ENCODE measurements at places on chromosomes 16 and 17.
A peak's percentile ranks its signal among the peaks of the same experiment; 100 is the strongest.

GRCh38 chr16:31286421-31287032 is 26.8 kb downstream of the ITGAM start:
- no peak for DNase-seq

DNA sequence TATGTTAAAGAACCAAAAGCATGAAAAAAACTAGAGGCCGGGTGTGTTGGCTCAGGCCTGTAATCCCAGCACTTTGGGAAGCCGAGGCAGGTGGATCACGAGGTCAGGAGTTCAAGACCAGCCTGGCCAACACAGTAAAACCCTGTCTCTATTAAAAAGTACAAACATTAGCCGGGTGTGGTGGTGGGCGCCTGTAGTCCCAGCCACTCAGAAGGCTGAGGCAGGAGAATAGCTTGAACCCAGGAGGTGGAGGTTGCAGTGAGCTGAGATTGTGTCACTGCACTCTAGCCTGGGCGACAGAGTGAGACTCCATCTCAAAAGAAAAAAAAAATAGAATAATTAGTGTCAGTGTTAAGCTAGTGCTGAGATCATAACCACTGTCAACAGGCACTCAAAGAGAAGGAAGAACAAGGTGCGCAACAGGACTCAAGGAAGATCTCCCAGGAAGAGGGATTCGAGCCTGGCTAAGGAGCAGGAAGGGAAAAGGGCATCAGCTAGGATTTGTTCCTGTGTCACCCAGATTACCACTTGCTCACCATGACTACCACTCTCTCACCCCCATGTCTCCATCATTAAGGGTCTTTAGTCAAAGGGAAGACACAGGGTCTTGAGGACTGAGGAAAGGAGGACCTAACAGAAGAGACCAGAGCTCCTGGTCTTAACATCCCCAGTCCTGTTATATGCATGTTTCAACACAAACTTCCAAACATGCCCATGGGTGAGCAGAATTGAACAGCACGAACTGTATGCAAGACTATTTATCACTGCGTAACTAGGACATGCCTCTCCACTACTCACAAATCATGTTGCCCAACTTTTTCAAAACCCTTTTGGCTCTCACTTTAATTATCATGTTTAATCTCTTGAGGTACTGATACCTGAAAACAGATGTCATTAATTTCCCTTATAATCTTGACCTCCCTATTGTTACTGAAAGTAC is 88.3 kb upstream of the PLEKHM1 start:
- DNase-seq = no peak

- peak; percentile 48 for DNase-seq
Measured at GRCh38 chr17:34199932-34200534, 55.1 kb upstream of the CCL2 start.

GRCh38 chr17:4003501-4004421 is 39.5 kb upstream of the ATP2A3 start:
- peak; percentile 57 for DNase-seq

DNA sequence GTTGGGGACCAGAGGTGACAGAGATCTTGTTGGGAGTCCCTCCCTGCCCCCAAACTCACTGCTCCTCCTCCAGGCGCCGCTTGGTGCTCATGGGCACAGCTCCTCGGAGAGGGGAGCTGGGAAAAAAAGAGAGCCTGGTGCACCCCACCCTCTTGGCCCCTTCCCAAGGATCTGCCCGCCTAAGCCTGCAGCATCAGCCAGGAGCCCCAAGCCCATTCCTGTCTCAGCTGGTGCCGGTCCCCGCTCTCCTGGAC is 400 bp downstream of the HCFC1R1 start:
- DNase-seq = no peak

- no peak for DNase-seq
Measured at GRCh38 chr17:44384281-44384822, 5.1 kb downstream of the ITGA2B start.

DNA sequence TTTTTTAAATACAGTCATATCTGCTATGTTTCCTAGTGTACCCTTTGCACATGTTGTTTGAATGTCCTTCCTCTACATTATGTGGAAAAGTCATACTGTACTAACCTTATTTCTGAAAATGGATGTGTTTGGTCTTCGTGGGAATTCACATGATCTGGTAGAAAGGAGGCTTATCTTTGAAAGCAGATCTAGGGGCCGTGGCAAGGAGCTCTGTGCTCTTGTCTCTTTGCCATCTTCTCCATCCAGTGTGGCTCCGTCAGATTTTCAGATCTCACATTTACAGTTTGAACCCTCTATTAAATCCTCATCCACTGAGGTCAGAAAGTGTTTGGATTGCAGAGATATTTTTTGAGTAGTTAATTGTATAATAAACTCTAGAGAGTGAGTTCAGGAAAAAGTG is 32.9 kb downstream of the MAP2K4 start:
- no peak for DNase-seq

DNA sequence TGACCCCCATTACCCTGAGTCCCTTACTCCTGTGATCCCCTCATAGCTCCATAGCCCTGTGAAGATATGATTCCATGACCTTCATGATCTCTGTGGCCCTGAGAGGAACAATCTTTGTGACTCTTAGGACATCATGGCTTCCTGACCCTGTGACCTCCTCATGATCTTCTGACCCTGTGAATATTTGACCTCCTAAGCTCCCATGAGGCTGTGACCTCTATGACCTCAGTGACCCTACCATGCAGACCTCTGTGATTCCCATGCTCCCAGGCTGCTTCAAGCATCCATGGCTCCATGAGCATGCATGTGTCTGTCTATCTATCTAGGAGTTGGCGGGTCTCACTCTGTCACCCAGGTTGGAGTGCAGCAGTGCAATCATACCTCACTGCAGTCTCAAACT is 12.1 kb downstream of the RIPOR1 start:
- DNase-seq = no peak

GRCh38 chr17:9330611-9331271 is 244.9 kb downstream of the STX8 start:
- DNase-seq = no peak

- DNase-seq = no peak
Measured at GRCh38 chr17:45906927-45907622, 12.7 kb downstream of the MAPT start.

GRCh38 chr17:57296231-57296630 is 39.9 kb downstream of the MSI2 start:
- DNase-seq = no peak

DNA sequence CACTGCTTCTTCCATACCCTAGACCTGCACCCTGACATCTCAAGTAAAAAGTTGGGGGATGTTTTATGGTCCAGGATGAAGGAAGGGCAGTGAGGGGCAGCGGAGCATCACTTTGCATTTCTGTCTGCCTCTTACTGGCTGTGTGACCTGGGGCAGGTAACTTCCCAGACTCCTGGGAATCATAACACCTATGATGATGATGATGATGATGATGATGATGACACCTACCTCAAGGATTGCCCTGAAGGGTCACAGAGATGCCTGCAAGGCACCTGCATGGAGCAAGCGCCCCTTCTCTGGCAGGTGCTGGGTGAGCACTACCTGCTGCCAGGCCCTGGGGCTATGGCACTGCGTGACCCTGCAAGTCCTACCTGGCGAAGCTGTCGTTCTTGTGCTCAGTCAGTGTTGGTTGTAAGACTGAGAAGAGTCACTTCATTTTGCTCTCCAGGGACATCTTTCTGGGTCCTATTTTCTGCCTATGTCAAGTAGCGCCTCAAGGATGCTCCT is 46.2 kb upstream of the STH start:
- no peak for DNase-seq

DNA sequence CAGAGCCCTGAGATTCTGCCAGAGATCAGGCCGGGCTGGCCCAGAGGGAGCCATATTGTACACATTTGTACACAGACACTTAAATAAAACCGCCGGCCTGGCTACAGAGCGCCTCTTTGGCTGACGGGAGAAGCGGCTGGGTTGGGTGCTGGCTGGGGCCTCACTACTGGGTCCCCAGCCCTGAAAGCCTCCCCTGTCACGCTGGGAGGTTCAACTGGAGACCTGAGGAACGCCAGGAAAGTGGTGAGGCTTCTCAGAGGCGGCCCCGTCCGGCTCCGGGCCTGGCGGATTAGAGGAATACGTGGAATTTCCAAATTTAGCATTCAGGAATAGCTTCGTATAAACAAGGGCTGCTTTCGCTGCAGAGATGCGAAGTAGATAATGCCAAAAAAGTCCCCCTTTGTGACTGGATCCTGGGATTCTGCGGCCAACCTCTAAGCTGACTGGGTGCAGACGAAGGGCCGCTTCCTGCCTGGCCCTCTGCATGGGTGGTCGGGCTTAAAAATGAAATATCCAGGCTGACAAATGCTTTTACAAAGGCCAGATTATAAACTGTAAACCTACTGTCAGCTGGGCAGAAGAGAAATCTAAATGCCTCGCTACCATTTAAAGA is 252.4 kb downstream of the IRF8 start:
- DNase-seq = no peak

DNA sequence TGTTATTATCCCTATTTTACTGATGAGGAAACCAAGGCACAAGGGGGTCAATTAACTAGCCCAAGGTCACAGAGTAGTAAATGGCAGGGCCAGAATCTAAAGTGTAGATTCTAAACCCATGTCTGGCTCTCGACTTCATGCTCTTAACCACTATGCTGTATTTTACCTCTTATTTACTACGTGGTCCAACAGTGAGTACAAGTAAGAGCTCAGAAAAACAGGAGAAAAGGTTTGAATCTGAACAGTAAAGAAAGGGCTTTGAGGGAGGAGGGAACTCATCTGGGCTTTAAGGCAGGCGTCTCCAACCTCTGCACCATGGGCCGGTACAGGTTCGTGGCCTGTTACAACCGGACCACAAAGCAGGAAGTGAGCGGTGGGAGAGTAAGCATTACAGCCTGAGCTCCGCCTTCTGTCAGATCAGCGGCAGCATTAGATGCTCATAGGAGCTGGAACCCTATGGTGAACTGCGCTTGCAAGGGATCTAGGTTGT is 62.9 kb downstream of the SMURF2 start:
- no peak for DNase-seq

- DNase-seq = peak; percentile 63
Measured at GRCh38 chr17:82892899-82893565, 53.2 kb upstream of the ZNF750 start.

GRCh38 chr16:397736-398332 is 835 bp downstream of the NME4 start:
- DNase-seq = peak; percentile 73

DNA sequence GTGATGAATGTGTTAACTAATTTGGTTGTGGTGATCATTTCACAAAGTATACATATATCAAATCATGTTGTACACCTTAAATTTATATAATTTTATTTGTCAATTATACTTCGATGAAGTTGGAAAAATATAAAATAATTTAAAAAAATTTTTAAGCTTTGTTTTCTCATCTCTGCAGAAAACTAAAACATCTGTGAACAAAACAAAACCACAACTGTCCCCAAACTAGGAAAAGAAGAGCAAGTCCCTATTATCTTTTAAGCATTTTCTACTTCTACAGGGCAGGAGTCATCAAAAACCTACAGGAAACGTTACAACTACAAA is 6.5 kb downstream of the HSDL1 start:
- no peak for DNase-seq

DNA sequence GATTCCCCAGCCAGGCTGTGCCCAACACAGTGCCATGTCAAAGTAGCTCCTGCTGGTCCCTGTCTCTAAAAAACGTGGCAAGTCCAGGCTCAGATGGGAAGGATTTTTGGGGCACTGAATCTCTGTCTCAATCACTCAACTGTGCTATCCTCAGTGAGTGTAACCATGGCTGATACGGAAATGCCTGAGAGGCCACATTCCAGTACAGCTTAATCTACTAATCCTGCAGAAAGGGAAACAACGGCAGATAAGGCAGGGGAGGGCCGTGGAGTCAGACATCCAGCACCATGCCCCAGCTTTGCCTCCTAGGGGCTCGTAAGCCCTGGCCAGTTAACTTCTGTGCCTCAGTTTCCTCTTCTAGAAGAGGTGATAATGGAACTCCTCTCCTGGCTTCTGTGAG is 251.7 kb downstream of the CPPED1 start:
- DNase-seq = no peak

DNA sequence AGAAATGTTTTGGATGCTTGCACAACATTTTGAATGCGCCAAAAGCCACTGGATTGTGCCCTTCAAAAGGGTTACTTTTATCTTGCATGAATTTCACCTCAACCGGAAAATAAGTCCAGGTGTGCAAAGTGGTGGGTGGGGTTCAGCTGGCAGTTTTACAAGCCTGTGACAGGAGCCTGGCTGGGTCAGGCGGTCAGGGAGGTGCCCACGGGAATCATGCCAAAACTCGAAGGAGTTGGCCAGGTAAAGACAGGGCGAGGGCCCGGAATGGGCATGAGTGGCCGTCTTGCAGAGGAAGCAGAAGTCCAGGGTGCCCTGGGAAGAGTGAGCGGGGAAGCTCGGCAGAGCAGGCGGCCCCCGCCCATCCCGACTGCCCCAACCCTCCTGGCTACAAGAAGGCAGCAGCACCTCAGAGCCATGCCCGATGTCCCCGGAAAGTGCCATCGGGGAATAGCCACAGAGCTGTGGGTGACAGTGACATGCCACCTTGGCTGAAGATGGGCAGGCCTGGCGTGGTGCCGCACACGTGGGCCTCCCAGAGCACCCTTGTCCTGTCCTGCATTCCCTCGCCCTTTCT is 19.1 kb upstream of the CACNG1 start:
- no peak for DNase-seq

DNA sequence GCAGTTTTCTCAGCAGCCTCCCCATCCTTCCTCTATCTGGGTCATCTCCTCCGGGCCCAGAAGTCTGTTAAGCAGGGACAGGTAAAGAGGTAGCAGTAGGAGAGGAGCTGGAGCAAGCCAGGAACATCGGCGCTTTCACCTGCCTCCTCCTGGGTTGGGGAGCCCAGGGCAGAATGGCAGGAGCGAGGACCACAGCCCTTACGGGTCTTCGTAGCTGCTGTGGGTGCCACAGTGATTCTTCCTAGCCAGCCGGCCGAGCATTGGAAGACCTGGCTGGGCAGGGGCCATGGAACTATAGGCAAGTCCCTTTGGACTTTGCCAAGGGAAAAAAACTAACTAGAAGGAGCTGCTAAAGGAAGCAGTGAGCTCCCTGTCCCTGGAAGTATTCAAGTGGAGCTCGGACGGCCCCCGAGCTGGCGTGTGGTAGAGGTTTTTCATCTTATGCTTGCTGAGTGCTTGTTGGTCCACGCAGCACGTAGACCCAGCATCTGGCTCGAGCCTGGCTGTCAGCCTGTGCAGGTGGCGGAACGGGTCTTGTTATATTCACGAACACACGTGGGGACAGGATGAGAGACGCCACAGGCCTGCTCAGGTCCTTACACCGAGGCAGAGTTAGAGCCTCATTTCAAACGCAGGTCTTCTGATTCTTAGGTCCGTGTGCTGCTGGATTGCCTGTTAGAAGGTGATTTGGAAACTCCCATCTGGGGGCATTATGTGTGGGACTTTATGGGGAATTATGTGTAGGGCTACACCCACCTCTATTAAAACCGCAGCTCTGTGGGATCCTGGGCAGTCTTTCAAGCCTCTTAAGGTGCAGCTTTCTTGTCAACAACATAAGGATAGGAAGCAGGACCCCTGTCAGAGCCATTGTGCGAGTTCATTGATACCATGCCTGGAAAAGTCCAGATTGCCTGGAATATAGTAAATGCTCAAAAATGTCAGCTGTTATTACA is 54.8 kb downstream of the OR1D5 start:
- DNase-seq = no peak

- DNase-seq = no peak
Measured at GRCh38 chr17:64177311-64178010, 47.5 kb upstream of the ERN1 start.

- DNase-seq = no peak
Measured at GRCh38 chr16:724188-725040, 1.8 kb downstream of the CCDC78 start.

Data from right kidney (tissue), 9 donors.